ENCODE measurements at places on chromosomes 7 and 10.

GRCh38 chr7:112025556-112025955 is 180.6 kb downstream of the DOCK4 start:
- no peak for DNase-seq

GRCh38 chr10:119138346-119139306 is 26.9 kb downstream of the SFXN4 start:
- no peak for DNase-seq

GRCh38 chr10:58885146-58885545 is 291.3 kb upstream of the PHYHIPL start:
- no peak for DNase-seq

GRCh38 chr10:16967866-16968415 is 150.7 kb upstream of the RSU1 start:
- DNase-seq, result no peak

DNA sequence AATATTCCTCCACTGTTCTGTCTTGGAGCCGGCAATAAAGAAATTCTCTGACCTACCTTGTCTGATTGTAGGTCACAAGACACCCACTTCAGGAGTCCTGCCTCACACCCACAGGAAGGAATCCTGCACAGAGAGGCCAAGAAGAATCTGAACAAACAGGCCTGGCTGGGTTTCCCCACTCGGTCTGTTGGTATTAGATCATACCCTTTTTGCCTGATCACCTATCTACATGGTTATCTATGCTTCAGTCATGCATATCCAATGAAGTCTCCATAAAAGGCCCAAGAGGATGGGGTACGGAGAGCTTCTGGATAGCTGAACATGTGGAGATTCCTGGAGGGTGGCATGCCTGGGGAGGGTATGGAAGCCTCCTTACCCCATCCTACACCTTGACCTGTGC is 12.3 kb downstream of the OGDH start:
- DNase-seq, result no peak

DNA sequence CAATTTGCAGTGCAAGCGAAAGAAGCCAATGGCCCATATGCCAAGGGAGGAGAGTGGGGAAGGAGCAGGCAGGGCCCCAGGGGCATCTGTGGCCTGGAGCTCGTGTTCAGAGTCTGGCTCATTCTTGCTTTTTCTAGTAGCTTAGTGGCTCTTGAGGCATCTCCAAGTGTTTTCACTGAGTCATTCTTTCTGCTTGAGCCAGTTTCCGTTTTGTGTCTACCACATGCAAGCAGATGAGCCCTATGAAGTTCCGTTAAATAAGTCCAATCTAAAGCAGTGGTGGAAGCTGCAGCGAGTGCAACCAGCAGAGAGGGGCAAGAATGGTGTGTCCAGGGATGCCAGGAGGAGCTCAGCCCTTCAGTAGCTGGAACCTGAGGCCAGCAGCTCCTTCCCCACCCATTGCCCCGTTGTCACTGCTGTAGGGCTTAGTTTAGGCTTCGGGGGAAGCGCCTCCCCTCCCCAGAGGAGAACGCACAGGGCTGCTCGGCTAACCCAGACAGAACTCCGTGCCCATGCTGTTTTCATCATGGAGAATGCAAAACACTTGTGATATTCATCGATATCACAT is 57.4 kb upstream of the EBF3 start:
- no peak for DNase-seq

- no peak for DNase-seq
These were observed 176.8 kb downstream of the PDE1C start for GRCh38 chr7:31893365-31893764.

DNA sequence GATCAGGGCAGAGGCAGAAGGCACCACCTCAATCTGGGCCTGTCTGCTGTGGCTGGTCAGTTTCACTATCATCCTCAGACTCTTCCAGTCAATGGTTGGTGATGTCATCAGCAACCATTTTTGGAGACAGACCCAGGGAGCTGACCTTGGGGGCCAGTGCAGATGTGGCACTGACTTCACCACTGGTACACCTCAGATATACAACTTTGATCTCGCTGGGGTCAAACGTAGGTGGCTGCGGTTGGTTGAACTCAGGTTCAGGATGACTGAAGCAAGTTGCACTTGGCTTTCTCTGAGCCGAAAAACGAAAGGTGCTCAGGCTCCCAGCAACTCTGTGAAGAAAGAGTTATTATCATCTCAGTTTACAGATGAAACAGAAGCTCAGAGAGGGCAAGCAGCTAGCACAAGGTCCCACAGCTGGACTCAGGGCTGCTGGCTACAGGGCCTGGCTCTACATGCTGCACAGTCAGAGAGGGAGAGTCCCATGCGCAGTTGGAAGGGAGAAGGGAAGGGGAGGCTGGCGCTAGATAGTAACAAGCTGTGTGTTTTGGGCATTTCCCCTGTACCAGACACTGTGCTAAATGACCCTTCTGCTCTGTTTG is 27.2 kb downstream of the ANKRD16 start:
- no peak for DNase-seq

GRCh38 chr10:26540601-26541000 is 102.5 kb downstream of the APBB1IP start:
- no peak for DNase-seq

DNA sequence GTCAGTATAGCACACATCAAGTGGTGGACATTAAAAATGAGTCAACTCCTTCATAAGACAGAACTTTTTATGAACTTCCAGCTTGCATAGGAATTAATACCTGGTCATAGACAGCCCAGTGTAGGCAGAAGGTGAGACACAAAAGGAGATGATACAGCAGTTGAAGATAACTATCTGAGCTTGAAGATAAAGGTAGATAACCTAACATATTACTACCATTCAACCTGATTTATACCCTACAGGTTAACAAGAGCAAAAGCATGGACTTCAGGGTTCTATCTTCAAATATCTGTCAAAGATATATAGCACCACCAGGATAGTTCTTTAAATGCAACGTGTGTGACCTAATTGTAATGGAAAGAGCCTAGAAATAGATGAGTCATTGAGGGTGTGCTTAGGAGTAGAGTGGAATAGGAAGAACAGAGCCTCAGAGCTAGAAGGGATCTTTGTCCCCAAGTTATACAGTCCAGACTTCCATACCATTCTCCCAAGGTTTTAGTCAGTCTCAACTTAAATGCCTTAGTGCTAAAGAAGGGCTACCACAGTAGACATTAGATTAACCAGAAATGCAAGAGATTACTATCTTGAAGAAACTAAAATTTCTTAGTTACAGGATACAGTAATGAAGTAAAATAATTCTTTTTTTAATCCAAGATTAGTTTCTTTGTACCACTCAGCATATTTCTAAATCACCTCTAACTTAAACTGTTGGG is 9.2 kb downstream of the ZNF800 start:
- no peak for DNase-seq

- DNase-seq, result no peak
These were observed 46.9 kb upstream of the STK17A start for GRCh38 chr7:43535810-43536585.

DNA sequence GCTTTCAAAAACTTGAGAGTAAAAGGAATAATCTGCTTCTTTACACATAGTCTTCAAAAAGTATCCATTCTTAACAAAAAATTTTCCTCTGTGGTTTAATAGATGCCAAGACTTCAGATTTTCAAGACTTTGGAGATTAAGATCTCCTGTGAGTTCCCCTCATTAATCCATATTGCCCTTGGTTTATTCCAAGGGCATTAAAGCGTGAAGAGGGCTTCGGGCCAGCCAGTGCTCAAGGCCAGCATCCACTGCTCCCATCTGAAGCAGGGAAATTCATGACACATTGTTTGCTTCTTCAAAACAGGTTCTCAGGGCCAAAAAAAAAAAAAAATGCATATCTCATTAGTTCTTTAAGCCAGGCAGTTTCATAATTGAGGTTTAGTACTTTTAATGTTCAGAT is 137.3 kb upstream of the RHOBTB1 start:
- DNase-seq, result no peak

DNA sequence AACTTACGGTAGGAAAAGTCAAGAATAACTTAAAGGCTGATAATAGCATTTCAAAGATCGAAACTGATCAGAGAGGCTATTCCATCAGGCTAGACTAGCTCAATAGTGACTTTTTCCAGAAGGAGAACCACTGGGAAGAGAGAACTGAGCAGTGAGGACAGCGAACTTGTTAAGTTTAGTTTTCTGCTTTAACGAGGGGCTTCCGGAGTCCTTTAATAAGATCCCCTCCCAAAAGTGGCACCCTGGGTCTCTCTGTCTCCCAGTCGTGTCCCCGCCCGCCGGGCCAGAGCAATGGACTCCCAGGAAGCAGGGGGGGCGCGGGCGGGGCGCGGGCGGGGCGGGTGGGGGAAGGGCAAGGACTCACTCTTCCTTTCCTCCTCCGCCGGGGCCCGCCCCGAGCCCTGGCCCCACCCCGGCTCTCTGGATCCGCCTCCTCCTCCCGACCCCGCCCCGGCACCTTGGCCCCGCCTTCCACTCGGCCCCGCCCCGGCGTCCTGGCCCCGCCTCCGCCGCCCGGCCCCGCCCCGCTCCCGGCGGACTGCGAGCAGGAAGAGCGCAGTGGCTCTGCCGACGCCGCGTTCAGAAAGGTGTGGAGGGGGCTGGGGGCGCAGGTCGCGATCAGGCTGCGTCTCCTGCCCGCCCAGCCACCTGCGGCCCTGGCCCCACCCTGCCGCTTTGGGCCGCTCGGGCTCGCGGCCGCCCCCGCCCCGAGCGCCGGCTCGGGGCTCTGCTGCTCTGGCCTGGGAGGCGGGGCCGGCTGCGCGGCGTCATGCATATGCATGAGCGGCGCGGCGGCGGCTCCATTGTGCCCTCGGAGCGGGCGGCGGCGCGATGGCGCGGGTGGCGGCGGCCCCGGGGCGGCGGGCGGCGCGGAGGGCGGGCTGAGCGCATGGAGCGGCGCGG is at the start of gene ZMIZ2:
ZMIZ2 (plus strand) TSS at position 803 of the 903 bp plus-strand sequence. CDS start 7,403 bp downstream, outside the sequence.
- peak; percentile 93 for DNase-seq

GRCh38 chr7:123305840-123306375 is 106.1 kb upstream of the SLC13A1 start:
- DNase-seq, result no peak

DNA sequence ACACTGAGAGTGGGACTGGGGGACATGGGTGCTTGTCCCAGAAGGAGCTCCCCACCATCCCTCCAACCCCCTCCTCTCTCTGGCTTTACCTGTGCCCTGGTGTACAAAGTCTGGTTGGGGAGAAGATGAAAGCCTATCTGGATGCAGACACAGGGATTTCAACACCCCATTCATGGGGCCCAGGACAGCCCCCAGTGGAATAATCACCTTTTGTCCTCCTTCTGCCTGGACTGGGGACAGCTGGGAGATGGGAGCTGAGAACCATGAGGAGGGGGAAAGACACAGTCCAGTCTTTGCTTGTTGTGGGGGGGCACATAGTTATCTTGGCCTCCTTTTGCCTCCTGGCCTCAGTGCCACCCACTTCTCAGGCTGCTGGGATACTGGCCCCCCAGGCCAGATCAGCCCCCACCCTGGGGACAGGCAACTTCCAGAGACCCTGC is 1.4 kb downstream of the SSC4D start:
- DNase-seq, result no peak

- no peak for DNase-seq
These were observed 459.9 kb downstream of the GALNT17 start for GRCh38 chr7:71591876-71592275.

GRCh38 chr7:44633254-44634186 is 27.1 kb downstream of the OGDH start:
- DNase-seq, result peak; percentile 73

- DNase-seq, result no peak
These were observed 82.7 kb downstream of the ARHGAP22 start for GRCh38 chr10:48522011-48522765.

DNA sequence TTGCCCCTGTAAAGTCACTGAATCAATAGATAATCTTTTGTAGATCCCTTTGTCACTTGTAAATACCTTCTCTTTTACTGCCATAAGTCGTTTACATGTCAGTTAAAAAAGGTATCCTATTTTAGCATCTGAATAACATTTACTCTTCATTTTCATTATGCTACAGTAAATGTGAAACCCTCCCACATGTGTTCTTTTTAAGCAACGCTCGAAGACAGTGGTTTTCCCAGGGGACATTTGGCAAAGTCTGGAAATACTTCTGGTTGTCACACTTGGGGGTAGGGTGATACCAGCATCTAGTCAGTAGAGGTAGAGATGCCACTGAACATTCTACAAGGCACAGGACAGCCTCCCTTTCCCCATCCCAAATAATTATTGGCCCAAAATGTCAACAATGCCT is 23.7 kb downstream of the ATAD1 start:
- DNase-seq, result no peak

DNA sequence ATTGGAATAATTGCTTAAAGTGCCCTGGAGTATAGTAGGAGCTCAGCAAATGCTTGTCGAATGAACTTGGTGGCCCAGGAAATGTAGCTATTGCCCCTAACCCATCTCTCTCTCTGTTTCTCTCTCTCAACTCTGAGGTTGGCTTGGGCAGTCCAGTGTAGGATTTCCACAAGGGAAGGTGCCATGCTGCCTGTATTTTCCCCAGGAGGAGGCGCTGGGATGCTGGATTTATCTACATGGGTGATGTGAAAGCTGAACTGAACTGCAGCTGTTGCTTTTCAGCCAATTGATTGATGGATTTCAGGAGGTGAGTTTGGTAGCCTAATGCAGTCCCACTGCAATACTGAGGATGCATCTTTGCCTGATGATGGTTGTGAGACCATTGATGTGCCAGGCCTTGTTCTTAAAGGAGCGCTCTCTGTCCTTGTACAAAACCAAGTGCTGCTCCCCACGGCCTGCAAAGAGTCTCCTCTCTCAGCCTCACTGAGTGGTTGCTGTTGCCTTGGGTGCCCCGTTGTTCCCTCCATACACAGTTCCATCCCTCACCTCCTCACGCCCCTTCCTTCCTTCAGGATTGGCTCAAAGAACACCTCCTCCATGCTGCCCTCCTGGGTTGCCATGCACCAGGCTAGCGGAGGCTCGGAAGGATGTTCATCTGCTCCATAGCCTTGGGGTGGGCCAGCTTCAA is 200.6 kb downstream of the GLRX3 start:
- no peak for DNase-seq

- no peak for DNase-seq
These were observed 13.2 kb downstream of the MLLT10 start for GRCh38 chr10:21547246-21547645.

GRCh38 chr10:6069081-6069931 is 7.1 kb upstream of the IL2RA start:
- DNase-seq, result no peak

DNA sequence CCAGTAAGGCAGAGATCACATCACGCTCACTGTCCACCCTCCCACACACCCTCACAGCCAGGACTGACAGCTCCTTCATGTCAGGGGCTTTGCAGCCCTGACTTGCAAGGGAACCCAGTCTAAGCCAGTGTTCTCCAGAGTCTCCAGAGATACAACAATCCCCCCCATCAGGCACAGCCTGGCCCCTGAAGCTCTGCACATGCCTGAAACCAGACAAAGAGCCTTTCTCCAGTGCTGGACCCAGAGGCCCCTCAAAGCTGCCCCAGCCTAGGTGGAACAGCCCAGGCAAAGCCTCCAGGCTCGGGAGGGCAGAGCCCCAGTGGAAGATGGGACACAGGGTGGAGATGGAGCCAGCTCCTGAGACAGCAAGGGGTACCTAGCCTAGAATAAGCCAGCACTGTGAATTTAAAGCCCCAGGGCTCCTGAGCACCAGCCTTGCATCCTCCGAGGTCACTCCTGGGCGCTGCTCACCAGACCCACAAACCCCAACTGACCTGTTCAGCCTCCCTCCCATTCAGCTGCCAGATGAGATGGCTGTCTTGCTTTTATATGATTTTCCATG is 50.2 kb downstream of the GRID1 start:
- no peak for DNase-seq

All from T-helper 17 cell (primary cell).